GM19239 (cell line): ENCODE measurements at places on chromosomes 4 and X.

DNA sequence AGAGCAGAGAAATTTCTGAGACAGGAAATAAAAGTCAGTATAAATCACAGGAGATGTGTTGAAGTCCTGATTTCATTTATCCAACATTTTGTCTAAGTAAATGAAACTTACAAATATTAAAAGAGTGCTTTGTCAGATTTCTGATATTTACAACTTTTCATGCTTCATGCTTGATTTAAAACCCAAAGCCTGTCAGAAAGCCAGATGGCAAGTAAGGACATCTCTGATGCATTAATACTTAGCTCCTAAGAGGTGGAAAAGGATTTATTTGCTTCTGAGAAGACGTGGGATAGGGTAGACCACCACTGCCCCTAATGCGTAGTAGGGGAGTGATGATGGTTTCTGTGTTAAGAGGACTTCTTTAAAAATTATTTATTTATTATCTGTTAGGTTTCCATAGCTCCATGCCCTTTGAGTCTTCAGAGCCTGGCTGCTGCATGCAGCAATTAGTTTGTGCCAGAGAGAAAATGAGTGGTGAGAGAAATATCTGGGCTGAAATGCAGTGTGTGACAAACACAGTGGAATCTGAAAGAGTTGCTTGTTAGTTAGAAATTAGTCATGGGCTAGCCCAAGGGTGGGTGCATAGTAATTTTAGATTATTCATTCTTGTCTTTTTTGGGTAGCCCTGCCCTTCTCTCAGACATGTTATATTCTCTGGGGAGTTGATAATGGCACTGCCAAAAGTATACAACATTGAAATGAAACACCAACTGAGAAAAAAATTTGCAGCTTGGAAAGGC, 333.8 kb downstream of the C4orf33 start:
- no peak for DNase-seq

- no peak for DNase-seq
Measured at GRCh38 chrX:36974911-36975310, 33.3 kb upstream of the FAM47C start.

GRCh38 chr4:112514647-112515197, 1.3 kb downstream of the NEUROG2 start:
- no peak for DNase-seq

- no peak for DNase-seq
Measured at GRCh38 chrX:115047715-115048114, 30.3 kb upstream of the IL13RA2 start.

GRCh38 chr4:77662396-77662795, 56.8 kb downstream of the CXCL13 start:
- DNase-seq = no peak

DNA sequence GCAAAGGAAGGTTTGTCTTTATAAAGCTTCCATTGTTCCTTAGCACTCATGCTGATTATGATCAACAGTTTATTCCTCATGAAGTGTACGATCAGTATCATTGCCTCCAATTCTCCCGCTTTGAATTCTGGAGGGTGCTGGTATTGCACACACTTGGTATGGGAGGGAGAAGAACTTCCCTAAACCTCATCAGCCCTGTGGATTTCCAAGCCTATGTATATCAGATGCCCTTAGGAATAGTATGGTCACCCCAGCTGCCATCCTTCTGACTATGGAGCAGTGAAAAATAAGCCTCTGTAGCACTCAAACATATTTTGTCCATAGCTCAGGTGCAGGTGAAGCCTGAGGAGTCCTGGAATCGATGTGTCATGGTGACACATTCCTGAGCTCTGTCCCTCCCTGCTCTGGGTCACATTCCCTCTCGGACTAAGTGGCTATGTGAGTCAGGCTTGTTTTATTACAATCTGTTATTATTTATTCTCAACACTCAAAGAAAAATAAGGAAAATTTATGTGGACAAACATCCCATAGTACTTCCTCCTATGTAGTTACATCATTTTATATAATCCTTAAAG, 2.0 kb upstream of the ZDHHC9 start:
- DNase-seq = no peak

DNA sequence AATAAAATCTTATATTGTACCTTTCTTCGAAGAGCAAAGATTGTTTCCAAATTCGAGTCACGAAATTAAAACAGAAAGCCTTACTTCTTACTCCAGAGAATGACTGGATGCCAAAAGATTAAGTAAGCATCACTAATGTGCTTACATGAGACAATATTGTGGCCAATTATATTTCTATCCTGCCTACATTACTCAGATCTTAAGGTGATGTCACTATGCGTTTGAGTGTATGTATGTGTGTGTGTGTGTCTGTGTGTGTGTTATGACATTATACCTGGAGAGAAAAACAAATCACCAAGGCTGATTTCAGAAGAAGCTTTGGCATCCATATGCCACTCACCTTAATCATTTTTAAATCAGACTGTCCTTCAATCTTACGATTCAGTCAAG, 556.3 kb downstream of the PPARGC1A start:
- no peak for DNase-seq

DNA sequence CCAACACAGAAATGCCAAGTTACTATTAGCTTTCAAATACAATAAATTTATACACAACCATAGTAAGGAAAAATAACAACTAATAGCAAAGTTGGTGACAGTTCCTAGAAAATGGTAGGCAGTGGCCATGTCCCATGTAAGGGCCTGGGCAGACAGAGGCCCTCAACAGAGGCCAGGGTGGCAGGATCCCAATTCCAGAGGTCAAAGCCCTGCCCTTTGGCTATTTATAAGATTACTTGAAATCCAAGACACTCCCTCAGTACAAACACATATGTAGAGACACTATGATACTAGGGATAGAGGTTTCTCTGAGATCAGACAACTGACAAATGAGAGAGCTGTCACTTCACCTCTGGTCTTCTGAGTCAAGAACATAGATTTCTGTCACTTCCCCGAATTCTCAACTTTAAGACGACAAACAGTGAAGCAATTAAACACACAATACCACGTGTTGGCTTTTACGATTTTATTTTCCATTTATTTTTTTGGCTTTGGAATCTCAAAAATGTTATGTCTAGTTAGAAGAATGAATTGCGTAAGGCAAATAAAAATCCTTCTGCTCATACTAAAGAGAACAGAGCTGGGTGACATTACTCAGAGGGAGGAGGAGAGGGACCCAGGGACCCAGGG, 16.3 kb upstream of the MAOB start:
- DNase-seq = no peak

DNA sequence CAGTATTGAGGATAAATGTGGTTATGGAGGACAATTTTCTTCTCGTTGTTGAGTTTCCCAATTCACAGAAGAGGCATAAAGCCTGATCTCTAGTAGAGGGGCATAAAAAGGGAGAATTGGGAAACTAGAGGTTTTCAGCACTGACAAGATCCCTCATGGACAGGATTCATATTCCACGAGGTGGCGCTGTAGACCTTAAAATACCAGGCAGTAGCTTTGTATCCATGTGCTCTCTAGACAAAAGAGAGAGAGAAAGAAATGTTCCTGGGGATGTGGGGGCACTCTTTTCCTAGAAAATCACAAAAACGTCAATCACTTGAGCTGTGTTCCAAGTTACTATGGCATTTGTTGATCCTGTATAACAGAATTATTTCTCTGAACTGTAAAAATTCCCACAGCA, 128.3 kb downstream of the MAGEE1 start:
- DNase-seq = no peak

DNA sequence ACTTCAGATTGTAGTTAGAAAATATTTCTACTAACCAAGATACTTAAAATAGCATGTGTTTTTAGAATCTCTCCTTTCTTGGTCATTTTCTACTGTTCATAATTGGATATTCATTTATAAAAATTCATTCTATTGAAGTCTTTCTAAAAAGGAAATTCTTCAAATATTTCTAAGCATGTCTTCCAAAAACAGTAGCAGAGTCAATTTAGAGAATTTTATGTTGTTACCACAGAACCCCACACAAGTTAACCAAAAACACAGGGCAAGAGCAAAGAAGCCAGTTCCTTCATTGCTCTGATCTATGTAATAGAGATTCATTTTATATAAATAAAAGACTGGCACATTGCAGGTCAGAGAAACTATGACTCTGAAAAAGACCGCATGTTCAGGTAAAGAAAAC, 345.1 kb upstream of the PITX2 start:
- no peak for DNase-seq

DNA sequence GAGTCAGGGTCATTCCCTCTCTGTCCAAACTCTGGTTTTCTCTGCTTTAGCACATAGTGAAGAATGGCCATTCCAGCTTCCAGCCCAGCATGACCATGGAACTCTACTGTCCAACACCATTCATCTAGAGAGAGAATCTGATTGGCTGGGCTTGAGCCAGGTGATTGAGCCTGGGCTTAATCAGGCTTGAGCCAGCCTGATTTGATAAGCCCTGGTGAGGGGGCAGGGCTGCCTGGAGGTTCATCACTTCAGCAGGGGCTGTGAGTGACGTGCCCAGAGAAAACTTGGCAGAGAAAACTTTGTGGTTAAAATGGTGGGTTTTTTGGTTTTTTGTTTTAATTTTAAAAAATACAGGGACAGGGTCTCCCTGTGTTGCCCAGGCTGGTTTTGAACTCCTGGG, 62.5 kb downstream of the KIAA0232 start:
- DNase-seq = no peak

- no peak for DNase-seq
Measured at GRCh38 chr4:73599182-73599581, 21.1 kb downstream of the RASSF6 start.

- no peak for DNase-seq
Measured at GRCh38 chr4:114015444-114015899, 36.0 kb upstream of the ARSJ start.

- no peak for DNase-seq
Measured at GRCh38 chrX:66914080-66914479, 275.2 kb upstream of the EDA2R start.

DNA sequence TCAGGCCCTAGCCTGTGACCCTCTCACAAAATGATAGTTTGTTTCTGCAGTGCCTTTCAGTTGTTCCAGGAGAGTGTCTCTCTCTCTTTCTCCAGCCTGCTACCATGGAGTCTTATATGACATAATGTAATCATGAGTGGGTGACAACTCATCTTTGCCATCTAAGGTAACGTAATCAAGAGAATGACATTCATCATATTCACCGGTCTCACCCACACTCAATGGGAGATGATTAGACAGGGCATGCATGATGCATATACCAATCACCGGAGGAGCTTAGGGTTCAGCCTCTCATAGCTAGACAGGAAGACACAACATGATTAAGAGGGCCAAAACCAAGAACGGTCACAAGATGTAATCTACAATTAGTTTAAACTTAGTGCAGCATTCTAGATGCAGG, 97.1 kb upstream of the FAM9B start:
- DNase-seq = no peak

GRCh38 chrX:50643525-50644137, 170.4 kb downstream of the SHROOM4 start:
- no peak for DNase-seq
